Chondrocyte (in vitro differentiated cells): ENCODE measurements at places on chromosomes 12 and 14.
A peak's percentile ranks its signal among the peaks of the same experiment; 100 is the strongest.

GRCh38 chr14:56888274-56888673 is 78.0 kb upstream of the OTX2 start:
- no peak for DNase-seq

- no peak for DNase-seq
Observed at GRCh38 chr14:82786483-82786880, 1252.8 kb upstream of the SEL1L start.

GRCh38 chr12:712172-712863 is 40.1 kb upstream of the WNK1 start:
- DNase-seq, result no peak

DNA sequence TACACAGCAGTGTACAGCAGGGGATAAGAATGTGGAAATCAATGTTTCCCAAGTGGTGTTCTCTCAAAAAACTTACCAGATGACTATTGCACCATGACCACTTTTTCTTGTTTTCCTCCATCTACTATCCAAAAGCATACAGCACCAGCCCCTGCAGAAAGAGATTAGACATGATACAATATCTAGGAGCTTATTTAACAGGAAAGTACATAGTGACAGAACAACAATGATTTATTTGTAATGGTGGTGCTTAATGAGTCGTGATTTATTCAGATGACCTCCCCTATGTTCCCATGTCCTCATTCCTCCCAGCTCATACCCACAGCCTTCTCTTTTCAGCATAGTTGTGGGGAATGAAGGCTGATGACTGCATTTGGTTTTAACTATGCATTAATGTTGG is 413.6 kb downstream of the BTG1 start:
- no peak for DNase-seq

DNA sequence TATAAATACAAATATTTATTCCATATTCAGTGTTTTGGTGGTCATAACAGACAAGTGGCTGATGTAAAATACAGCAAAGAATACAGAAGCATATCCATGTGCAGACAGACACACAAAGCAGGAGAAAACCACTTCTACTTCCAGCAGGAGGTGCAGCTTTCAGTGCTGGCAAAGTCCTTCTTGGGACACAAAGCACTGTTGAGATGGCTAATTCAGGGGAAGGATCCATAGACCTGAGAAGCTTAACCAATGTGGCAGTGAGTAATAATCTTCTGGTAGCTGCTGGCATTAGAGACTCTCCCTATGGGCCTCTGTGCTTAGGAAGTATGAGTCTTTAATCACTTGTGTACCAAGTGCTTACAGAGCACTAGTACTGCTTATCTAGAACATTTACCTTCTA is 26.8 kb downstream of the AMN1 start:
- DNase-seq, result no peak

DNA sequence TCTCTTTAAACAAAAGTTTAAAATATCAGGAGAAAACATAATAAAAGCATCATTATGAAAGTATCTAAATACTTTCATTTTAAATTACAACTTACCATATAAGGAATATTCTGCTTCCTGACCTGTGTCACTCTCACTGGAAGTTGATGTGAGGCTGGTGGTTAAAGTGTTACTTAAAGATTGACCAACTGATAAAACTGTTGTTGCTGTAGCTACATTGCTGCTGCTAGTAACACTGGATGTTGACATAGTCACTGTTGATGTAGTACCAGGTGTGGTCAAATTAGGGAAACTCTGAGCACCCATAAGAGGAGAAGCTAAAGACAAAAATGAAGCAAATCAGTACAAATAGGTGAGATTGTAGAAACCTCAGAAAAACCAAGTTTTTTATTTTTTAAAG is 79.9 kb downstream of the HECTD1 start:
- DNase-seq, result no peak

DNA sequence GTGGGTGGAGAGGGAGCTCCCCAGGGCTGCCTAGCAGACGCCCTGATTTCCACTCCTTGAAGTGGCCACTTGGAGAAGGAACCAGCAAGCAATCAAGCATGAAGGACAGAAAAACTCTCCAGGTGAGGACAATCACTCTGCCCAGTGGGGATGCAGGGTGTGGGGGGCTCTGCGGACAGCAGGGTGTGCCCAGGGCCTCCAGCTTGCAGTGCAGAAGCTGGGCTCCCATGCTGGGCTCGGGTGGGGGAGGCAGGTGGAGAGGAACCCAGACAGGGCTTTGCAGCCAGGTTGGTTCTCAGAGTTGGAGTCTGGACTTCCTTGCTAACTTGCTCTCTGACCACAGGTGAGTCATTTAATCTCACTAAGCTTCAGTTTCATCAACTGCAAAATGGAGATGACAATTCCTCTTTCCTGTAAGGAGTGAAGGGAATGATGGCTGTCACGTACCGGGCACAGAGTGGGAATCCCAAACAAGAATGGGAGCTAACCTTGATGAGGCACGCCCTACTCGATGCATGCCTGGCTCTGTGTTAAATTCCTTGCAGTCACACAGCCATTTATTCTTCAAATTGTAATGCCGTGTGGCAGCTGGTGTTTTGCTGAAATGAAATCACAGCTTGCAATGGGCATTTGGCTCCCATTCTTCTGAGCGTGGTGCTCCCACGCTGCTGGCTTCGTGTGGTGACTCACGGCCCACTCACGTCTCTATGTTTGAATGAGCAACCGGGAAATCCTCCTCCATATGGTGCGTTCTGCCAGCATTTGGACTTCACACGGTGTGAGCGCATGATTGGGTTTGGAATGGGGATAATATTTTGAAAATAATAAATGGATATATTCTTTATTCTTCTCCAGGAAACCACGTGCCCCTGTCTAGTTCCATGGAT is 75.2 kb downstream of the PRIMA1 start:
- no peak for DNase-seq

GRCh38 chr14:37707716-37708115 is 112.3 kb downstream of the TTC6 start:
- DNase-seq, result no peak

GRCh38 chr14:73238424-73238852 is 1.1 kb downstream of the PAPLN start:
- DNase-seq, result no peak

- no peak for DNase-seq
Observed at GRCh38 chr12:69998011-69998410, 173.0 kb downstream of the MYRFL start.

DNA sequence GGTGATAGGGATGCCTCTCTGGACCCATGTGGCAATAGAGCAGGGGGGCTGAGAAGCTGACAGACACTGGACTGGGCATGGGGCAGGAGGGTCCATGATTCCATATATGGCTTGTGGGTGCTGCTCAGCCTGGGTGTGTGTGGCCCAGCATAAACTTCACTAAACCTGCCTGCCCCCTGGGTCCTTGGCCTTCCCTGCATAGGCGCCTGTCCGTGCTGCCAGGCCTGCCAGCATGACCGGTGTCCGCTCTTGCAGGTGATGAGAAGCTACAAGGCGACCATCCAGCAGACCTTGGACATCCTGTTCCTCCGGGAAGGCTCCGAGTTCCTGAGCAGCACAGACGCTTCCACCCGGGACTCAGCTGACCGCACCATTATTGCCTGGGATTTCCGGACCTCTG is 61.6 kb downstream of the BEGAIN start:
- DNase-seq, result peak; percentile 80

DNA sequence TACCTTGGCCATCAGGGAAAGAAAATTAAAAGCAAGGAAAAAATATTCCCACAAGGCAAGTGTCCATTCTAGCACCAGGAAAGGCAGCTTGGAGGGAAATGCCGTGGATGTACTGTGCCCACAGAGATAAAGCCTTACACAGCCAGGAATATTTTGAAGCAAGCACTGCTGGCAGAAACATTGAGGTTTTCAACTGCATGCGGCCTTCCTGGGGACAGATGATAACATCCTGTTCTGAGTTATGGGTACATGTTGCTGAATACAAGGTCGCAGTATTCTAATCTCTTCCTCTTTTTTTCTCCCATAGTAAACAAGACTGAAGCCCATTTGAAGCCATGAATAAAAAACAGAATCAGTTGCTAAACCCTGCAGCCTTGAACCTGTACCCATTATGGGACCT is 197.1 kb downstream of the BTG1 start:
- no peak for DNase-seq
